ENCODE measurements at places on chromosomes 12 and 14.

- no peak for DNase-seq
Observed at GRCh38 chr12:52895726-52896189, 9.1 kb downstream of the KRT8 start.

DNA sequence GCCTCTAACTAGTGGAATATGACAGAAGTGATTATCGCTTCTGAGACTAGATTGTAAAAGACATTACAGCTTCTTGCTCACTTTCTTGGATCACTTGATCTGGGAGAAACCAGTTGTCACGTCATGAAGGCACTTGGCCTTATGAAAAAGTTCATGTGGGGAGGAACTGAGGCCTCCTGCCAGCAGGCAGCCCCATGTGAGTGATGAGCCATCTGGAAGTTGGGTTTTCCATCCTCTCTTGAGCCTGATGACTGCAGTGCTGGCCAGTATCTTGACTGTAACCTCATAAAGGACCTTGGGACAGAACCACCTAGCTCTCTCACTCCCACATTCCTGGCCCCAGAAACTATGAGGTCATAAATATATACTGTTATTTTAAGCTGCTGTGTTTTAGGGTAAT lies 28.0 kb downstream of the TTLL5 start:
- DNase-seq = no peak

DNA sequence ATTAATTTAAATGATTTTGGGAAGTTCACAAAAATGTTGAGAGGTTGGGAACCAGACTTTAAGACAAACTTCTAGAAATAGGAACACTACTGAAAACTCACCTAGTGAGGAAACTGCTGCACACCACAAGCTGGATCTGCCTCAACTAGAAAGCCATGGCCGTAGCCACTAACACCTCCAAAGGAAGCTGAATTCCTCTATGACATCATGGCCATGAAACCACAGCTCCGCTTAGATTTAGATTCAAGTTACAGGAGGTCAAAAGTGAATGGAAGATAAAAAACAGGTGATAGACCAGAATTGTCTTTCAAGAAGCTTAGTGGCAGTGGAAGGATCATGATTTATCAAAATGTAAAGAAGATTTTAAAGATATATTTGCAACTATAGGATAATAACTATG lies 208.8 kb upstream of the ALG10 start:
- no peak for DNase-seq

DNA sequence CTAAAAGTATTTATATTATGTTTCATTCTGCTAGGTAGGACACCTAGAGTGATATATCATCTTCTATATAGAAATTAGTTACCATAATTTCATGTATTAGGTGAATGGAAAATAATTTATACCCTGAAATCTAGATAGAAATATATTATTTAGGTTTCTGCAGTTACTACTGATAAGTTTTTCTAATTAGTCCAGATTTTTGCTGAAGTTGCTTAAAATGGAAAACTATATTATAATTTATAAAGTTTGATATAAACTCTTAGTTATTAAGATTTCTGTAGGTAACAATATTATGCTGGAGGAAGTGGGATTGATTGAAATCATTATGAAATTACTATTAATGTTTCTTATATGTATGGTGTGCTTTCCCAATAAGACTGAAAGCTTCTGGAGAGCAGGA lies 56.0 kb downstream of the SERPINA10 start:
- DNase-seq = no peak

- DNase-seq = no peak
Observed at GRCh38 chr12:42691991-42692557, 102.5 kb upstream of the PRICKLE1 start.

DNA sequence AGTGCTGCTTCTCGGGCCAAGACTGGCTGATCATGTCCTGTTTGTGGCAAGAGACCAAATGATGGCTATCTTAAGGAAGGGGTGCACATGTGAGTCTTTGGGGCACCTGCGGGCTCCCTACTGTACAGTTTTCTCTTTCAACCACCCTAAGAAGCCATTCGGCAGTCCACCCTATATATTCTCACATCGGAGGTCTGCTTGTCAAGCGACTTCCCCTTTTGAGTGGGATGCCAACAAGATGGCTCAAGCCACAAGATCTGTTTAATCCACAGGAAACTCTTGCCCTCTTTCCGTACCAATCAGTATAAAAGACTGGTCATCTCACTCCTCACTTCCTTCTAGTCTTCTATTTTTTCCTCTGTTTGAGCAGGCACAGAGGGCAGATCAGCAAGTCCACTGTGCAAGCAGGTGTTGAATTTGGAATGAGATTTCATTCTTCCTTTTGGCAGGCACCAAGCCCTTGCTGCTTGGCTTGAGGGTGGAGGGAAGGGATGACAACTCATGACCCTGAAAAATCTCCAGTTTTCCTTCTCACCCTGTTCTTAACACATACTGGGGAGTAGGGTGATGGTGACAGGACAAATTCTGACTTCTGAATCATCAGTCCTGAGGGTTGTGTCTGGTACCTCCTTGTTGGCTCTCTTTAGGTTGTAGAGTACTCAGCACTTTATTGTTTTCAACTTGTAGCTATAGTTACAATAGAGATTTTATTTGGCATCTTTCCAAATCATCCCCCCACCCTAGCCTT lies 17.6 kb downstream of the LACRT start:
- DNase-seq = no peak

- DNase-seq = no peak
Observed at GRCh38 chr14:103281496-103282231, 52.4 kb upstream of the EIF5 start.

- DNase-seq = no peak
Observed at GRCh38 chr14:54475187-54475899, 13.4 kb downstream of the GMFB start.

DNA sequence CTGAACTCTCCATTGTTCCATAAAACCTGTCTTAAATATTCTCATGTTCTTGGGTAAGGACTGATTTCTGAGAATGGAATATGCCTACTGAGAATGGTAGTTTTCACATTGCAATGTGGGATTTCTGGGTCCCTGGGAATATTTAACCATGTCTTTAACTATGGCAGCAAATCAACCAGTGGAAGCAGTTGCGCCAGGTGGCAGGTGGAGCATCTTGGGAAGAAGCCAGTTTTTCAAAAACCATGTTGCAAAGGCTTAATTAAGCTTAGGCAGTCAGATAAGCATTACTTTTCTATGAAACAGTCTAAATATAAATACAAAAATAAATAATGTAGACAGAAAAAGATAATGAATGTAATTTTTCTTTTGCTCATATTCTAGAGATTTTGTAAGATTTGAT lies 448.1 kb downstream of the ADAMTS20 start:
- DNase-seq = no peak

DNA sequence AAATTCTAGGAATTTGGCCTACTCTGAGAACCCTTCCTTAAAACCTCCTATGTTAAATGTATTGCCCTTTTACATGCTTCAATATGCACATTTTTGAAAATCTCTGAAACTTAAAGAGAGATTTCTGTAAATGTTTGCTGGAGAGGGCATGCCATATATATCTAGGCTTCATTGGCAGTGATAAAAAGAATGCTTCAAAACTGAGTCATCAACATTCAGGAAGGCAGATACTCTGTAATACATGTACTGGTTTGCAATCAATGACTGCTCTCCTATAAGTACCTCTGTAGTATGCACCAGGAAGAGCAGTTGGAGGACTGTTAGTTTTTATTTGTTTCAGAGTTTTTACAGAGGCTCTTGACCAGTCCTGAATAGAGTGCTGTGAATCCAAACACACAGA lies 739.9 kb downstream of the SLC16A7 start:
- no peak for DNase-seq

DNA sequence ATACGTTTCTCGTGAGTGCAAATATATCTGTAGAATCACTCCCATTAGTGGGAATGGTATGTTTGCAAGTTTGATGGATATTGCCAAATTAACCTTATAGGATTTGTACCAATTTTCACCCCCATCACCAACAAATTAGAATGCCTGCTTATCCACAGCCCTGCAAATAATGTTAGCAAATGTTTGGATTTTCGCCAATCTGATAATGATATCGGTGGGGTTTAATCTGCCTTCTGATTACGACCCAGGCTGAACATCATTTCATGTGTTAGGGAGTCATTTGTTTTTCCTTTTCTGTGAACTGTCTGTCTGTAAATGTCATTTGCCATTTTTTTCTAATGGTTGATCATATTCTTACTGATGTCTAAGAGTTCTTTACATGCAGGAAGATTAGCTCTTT lies 4.1 kb upstream of the DAZAP2 start:
- no peak for DNase-seq

DNA sequence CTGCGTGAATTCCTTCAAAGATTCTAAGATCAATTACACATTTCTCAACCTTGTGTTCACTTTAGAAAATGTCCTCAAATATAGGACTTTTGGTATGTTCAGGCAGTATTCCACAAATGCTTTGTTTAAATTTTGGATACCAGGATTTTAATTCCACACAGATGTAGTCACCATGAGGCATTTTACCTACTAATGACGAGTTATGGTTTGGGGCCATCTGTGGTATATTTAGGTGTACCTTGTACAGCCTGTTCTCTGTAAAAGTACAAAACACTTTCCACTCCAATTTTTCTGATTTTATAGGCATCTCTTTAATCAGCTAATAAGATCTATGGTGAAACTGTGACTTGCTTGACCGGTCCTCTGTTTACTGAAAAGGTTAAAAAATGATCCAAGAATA lies 275.7 kb upstream of the PRICKLE1 start:
- no peak for DNase-seq

GRCh38 chr14:101622251-101623076 lies 61.2 kb downstream of the DIO3 start:
- DNase-seq = no peak

DNA sequence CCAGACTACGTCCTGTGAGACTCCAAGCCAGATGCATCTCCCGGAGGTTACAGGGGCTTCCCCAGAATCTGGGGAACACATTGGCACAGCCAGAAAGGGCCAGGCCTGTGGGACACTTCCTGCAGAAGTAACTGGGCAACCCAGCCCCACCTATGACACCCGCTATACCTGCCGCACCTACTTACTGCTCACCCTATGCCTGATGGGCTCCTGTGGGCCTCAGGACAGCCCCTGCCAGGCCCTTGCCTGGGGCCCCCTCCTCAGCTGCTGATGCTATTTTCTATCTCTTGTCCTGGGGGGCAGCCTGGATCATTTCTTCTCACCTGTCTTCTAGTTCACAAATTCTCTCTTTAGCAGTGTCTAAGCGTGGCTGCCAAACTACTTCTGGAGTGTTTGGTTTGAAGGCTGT lies 28.7 kb downstream of the JAG2 start:
- no peak for DNase-seq

- DNase-seq = no peak
Observed at GRCh38 chr14:20757965-20758364, 10.2 kb upstream of the EDDM3B start.

- no peak for DNase-seq
Observed at GRCh38 chr12:132089407-132089910, 54.7 kb downstream of the DDX51 start.

GRCh38 chr12:48956279-48957140 lies 777 bp downstream of the ARF3 start:
- no peak for DNase-seq

DNA sequence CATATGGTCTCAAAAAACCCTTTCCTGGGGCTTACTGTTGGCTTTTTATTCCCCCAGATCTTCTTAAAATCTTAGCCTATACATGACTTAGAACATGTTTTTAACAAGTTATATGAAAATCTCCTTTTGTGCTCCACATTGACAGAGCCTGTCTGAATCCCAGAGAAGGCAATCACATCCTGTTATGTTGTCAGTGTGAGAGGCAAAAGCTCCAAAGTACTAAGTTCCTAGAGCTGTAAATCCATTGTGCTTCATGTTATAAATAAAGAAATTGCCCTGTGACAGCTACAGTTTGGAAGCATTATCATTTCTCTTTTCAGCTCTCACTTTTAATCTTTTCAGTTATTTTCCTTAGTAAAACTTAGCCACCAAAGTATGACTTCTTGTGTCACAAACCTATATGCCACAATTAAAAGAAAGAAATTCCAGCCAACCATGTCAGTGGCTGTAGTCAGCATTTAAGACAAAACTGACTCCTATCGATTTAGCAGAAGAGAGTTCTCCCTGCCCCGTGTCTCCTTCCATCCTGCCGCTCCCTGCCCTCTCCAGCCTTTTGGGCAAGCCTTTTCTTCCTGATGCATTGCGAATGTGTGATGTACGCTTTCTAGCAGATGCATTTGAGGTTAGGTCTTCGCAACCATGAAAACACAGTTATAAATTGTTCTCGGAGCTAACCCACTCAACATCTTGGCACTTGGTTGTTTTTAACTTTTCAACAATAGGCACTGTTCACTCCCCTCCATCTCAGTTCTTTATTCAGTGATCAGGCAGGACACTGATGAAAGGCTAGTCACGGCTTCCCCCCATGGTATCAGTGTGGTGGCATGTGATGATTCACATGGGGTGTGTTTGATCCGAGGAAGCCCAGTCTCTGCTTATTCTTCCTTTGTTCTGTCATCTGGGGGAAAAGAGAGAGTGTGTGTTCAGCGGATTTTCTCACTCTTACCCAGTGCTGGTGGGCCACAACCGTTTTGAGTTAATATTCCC lies 143.5 kb downstream of the SSPN start:
- DNase-seq = no peak

DNA sequence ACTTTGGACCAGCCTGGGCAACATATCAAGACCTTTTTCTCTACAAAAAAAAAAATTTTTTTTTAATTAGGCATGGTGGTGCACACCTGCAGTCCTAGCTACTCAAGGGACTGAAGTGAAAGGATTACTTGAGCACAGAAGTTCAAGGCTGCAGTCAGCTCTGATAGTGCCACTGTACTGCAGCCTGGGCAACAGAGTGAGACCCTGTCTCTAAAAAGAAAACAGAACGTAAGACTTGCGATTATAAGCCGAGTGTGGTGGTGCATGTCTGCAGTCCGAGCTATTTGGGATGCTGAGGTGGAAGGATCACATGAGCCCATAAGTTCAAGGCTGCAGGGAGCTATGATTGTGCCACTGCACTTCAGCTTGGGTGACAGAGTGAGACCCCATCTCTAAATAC lies 76.0 kb downstream of the DENND5B start:
- no peak for DNase-seq

GRCh38 chr14:42428996-42429395 lies 822.3 kb downstream of the LRFN5 start:
- no peak for DNase-seq

GRCh38 chr12:100544165-100544564 lies 29.3 kb upstream of the GAS2L3 start:
- no peak for DNase-seq

DNA sequence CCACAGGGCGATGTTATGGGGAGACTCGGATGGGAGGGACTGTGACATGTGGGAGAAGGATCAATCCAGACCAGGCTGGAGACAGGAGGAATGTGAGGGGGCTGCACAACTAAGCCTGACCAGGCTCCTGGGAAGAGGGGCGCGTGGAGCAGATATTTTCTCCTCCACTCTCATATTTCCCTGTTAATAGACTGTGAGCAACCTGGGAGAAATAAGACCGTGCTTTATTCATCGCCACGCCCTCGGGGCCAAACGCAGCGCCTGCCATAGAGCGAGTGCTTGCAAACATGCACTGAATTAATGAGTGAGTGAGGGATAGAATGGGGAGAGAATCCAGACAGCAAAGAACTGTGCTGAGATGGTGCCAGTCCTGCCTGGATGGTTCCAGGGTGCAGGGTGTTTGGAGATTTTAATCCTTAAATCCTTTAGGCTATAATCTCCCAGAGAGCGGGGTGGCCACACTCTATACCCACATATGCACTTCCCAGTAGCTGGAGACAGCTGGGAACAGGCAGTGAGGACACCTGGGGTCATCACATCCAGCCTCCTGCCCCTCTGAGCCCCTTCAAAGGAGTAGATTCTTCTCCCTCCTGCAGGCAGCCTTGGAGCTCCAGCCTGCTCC lies 13.6 kb upstream of the FAIM2 start:
- DNase-seq = no peak
